ENCODE measurements at places on chromosomes 6 and 20. TPM values are rescaled to one million over a fixed set of nuclear protein-coding genes. Genes with fewer than 3 reads are reported as not detected.
A peak's percentile ranks its signal among the peaks of the same experiment; 100 is the strongest.

GRCh38 chr6:56227071-56227879, 20.1 kb downstream of the COL21A1 start:
- DNase-seq = no peak

Gene C6orf52
- total RNA-seq = 1.1 TPM

Gene OPRM1
- total RNA-seq = not detected

GRCh38 chr20:47788741-47789080, 3.4 kb upstream of the SULF2 start:
- no peak for DNase-seq

- DNase-seq = no peak
Observed at GRCh38 chr20:20915844-20916243, 190.3 kb downstream of the LINC00237 start.

GRCh38 chr6:158819977-158820622, 932 bp upstream of the EZR start:
- DNase-seq = no peak

GRCh38 chr6:165204807-165205545, 104.4 kb downstream of the C6orf118 start:
- no peak for DNase-seq

Gene SAMD10
- 2.9 TPM for total RNA-seq

Gene NHSL1
- 11.9 TPM for total RNA-seq

Gene RBPJL
- not detected for total RNA-seq

DNA sequence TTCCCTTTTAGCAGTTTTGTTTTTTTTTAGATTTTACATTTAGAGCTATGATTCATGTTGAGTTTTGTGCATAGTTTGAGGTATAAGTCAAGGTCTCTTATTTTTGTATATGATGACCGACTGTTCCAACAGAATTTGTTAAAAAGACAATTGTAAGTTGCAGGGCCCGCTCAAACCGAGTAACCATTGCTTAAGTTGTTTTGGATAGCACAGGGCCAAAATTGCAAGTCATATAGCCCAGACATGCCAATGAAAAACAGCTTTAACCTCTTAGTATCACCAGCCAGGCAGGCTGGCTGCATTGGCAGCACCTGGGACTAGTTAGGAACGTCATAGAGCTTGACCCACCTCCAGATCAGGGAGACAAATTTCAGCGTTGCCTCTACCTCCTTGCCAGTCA, 47.3 kb downstream of the PFDN4 start:
- DNase-seq = no peak

- no peak for DNase-seq
Observed at GRCh38 chr6:170476360-170476759, 76.7 kb downstream of the PSMB1 start.

GRCh38 chr6:40948570-40948969, 90.5 kb downstream of the UNC5CL start:
- DNase-seq = no peak

DNA sequence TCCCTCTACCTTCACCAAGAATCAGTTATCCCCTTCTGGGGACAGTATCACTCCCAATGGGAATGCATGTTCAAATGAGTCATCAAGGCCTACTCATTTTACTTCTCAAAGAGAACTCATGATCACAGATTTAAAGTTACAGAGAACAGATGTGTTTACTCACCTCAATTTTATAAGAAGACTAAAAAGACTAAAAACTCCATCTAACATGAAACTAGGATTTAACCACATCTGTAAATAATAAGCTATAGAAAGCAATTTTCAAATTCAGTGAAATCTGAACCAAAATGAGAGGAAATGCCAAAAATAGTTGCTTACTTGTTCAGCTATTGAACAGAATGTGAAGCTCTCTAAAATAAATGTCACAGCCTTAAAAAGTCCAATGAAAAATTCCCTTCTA, 300.1 kb upstream of the KCNQ5 start:
- no peak for DNase-seq

Gene USP49
- total RNA-seq = 8.3 TPM

Gene RAMACL
- 3.2 TPM for total RNA-seq

DNA sequence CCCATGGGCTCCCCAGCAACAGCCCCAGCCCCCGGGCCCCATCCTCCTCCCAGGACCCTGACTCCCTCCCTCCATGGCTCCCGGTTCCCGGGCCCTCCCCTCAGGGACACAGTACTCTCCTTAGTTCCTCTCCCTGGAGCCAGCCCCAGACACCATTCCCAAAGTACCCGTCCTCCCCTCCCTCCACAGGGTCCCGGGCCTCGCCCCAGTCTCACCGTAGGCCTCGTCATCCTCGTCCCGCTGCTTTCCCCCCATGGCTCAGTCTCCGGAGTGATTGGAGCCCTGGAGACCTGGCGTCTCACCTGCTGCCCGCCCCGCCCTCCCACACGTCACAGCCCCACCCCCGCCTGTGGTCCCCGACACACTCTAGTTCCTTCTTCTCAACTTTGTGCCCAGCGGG, at the start of gene SLC44A4:
SLC44A4 (minus strand) TSS at position 272 of the 400 bp plus-strand sequence; CDS start at position 255, 17 bp downstream.
- DNase-seq = no peak

GRCh38 chr20:53844259-53844658, 226.1 kb downstream of the BCAS1 start:
- DNase-seq = no peak

DNA sequence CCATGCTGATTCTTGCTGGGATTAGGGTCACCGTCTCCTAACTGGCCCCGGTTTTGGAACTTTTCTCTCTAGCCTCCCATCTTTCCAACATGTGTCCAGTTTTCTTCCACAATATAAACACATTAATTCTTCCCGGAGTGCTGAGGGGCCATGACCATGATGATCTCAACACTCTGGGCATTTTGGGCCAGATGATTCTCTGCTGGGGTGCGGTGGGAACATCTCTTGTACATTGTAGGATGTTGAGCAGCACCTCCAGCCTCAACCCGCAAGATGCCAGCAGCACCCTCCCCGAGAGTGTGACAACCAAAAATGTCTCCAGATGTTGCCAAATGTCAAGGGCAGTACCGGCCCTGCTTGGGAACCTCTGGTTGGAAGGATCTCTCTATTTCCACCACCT, 164.8 kb downstream of the TFAP2C start:
- no peak for DNase-seq

DNA sequence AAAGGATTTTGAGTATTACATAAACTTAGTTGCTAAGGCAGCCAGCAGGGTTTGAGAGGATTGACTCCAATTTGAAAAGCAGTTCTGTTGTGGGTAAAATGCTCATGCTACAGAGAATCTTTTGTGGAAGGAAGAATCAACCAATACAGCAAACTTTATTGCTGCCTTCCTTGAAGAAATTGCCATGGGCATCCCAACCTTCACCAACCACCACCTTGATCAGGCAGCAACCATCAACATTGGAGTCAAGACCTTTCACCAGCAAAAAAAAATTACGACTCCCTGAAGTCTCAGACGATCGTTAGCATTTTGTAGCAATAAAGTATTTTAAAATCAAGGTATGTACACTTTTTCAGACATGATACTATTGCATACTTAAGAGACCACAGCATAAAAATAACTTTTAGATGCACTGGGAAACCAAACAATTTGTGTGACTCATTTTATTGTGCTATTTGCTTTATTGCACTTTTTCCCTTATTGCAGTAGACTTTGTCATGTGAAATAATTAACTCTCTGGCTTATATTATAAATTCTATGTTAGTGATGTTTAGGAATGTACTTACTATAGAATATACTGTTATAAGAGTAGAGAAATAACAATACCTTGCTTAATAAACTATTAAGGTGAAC, 390.8 kb downstream of the CDKAL1 start:
- no peak for DNase-seq

DNA sequence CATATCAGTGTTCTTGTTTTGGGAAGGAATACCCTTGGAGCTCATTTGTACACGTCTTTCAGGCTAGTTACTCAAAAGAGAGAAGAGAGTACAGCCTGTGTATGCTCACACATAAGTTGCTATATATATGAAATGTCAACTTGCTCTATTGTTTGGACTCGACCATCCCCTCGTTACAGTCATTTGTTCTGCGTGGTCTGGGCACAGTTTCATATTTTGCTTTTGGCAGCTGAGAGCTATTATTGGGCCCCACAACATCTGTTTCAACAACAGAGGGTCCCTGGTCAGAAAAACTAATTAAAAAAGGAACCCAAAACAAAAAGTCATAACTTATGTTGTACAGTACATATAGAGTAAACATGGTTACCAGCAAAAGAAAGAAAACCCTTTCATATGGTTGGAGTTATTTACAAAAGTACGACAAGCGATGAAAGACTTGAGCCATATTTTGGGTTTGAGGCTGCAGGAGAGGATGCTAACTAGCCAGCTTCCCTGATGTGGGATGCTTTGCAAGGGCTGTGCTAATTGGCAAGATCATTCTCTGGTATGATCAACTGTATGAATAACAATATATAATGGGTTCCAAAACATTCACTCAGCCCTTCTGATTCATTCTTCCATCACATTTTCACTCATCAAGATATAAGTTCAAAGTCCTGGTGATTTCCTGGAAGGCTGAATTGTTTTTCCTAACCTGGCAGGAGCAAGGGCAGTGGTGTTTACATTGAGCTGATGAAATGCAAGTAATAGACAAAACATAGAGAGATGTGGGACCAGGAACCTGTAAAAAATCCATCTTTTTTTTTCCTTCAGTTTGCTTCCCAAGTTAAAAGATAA, 137.9 kb downstream of the RPS12 start:
- DNase-seq = no peak

- no peak for DNase-seq
Observed at GRCh38 chr20:46695892-46696291, 6.6 kb upstream of the TP53RK start.

GRCh38 chr6:5282191-5282623, 20.9 kb downstream of the FARS2 start:
- DNase-seq = no peak

Gene TDP2
- total RNA-seq = 29.9 TPM

- no peak for DNase-seq
Observed at GRCh38 chr6:116190550-116190949, 63.3 kb downstream of the TSPYL4 start.

DNA sequence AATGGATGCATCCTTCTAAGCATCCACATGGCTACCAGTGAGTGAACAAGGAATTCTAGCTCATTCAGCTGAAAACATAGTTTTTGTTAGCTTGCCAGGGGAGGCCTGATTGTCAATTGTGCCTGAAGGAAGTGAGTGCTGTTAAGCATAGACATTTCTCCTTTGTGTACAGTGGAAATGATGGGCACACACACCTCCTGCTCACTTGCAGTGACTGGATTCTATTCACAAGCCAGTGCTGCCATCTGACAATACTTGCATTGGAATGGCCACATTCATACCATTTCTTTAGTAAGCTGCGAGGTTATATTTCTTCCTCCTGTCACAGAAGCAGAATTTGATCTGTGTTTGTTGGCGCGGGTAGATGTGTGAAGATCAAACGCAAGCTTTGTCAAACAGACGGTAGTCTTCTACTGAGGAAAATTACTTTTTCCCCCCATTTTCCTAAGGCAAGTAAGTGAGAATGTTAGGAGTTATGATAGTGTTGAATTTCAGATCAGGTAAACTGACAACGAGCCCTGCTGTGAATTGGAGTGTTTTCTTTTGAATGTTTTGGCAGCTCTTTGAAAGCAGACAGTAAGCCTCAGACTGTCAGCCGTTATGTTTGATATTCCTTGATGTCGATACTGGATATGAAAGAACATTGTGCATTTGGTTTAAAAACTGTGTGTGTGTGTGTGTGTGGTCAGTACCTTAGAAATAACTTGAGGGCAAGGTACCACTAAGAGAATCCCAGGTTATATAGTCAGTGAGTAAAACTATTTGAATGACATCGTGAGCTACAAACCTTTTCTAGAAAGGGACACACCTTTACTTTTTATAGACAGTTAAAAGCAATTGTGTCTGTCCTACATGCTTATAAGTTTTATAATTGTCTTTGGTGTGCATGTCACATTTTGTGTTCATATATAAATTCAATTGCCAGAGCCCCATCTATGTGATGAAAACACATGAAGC, 84.2 kb upstream of the BMP2 start:
- no peak for DNase-seq

- no peak for DNase-seq
Observed at GRCh38 chr6:5995949-5996713, 10.6 kb downstream of the NRN1 start.

GRCh38 chr20:25280051-25280573, 32.2 kb downstream of the PYGB start:
- DNase-seq = peak; percentile 87

Gene PPP1R14C
- 0.26 TPM for total RNA-seq

Gene TRIM40
- not detected for total RNA-seq

Gene MYLIP
- 19.7 TPM for total RNA-seq

GRCh38 chr20:6142348-6142993, 19.6 kb upstream of the FERMT1 start:
- DNase-seq = no peak

DNA sequence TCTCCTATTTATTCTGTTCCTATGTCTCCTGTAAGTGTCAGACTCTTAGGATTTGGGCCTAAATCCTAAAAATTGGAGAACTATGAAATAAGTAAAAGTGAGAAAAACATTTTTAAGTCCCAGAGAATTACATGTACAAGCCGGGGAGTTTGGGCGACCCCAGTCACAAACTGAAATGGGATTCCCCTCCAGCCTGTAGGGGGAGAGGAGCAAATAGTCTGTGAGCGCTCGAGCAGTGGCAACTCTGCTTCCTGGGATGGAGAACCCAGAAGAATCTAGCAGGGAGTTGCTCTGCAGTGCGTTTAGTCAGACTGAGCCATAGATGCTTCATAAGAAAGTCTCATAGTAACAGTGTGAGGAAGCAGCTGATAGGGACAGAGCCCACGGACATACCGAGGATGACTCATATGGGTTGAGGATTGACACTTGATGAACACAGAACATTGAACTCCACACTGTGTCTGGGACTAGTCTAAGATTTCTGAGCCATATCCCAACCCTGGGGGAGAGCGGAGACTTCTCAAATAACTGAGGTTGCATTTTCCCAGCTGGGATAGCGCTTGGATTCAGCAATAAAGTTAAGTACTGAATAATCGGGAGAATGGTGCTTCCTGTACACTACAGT, 437.2 kb downstream of the BCKDHB start:
- no peak for DNase-seq

GRCh38 chr6:116210750-116211425, 43.0 kb downstream of the TSPYL4 start:
- no peak for DNase-seq

- DNase-seq = no peak
Observed at GRCh38 chr6:36852481-36853147, 13.4 kb upstream of the CPNE5 start.

DNA sequence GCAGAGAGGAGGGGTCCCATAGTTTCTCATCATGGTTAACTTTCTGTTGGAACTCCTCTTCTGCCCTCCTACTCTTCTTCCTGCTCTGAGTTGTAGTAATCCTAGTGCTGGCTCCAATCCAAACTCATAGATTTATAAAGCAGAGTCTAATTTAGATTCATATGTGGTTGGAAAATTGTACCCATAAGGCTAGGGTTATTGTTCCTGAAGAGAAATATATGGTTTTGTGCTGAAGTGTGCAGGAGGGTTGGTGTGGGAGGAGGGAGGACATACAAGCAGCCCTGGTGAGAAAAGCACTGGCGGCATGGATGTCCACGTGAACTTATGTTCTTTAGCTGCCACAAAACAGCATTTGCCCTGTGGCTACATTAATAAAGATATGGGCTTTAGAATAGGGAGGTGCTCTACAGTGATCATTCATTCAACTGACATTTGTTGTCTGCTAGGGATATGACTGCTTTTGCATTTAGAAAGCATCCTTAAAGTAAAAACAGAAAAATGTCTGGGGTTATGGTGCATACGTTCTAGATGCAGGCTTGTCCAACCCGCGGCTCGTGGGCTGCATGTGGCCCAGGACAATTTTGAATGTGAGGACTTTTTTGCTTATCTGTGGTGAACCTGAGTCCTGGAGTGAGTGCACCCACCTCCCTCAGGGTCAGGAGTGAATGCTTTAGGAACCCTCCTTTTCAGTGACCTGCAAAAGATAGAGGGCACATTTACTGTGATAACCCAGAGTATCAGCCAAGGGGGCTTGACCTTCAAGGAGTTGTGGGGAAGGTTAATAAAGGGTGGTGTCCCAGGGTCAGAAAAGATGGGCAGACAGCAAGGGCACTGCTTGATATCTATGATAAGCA, 4.1 kb downstream of the HLA-A start:
- no peak for DNase-seq

Data from mesenteric fat pad (tissue), 1 donor.